ENCODE measurements at places on chromosomes 2 and 18.

DNA sequence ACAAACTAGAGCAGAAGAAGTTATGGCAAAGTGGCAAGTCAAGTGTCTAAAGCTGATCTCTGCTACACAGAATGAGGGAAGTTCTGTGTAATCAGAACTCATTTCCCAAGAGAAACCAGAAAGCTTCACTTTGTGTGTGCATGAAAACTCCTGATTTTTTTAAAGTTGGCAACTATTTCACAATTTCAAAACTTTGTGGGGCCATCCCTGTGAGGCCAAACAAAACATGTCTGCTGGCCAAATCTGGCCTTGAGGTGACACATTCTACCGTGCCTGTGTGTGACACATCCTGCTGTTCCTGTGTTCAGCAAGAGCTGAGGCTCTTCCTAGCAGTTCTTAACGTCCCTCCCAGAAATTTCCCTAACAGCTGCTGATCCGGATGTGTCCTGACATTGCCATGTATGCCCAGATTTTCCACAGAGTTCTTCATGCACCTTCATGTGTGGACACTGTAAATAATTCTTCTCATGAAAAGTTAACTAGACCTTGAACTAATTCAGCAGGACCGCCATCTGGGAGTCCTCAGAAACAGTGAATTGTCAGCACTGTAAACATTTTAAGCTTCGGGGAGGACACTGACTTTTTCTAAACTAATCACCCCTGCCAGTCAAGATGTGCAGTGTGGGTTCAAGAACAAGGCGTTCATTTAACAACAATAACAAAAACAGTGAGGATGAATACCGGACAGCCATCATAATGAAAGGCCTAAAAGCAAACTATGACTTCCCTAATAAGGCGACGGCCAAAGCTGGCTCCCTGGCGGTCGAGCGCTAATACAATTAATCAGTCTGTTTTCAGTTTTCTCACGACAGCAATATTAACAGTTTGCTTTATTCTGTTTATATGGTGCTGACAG, 99.0 kb downstream of the PLEKHM3 start:
- no peak for DNase-seq

GRCh38 chr2:18267501-18267900, 293.0 kb downstream of the RDH14 start:
- no peak for DNase-seq

- no peak for DNase-seq
These were observed 716.8 kb downstream of the EPHA4 start for GRCh38 chr2:220855296-220855695.

- DNase-seq = no peak
These were observed 284.7 kb upstream of the ZC3H15 start for GRCh38 chr2:186201371-186201770.

DNA sequence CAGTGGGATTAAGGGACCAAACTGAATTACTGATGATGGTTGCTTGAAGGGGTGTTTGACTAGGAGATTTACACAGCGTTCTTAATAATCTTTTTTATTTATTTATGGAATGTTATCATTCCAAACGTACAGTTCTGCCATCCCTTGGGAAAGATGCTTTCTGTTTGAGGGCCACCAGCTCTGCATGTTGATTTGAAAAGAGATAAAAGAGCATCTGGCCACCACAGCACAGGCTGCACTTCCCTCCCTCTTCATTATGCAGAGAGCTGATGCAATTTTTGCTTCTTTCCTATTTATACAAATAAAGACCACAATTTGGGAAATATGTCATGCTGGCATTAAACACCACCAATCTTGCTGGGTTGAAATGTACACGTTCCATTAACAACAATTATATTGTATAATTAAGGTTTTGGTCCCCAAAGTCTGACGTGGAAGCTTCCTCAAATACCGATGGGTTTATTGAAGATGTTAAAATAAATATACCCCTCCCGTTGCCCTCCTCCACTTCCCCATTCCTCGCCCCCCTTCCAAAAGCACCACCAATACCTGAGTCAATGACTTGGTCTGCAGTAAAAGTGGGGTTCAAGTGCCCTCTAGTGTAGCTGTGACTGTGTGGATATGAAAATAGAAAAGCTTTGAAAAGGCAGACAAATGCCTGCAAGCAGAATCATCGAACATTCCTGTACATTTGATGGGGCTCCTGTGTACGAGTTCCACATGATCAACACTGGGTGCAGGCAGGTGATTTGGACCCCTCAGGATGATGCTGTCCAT, 211.9 kb downstream of the HRH4 start:
- no peak for DNase-seq

DNA sequence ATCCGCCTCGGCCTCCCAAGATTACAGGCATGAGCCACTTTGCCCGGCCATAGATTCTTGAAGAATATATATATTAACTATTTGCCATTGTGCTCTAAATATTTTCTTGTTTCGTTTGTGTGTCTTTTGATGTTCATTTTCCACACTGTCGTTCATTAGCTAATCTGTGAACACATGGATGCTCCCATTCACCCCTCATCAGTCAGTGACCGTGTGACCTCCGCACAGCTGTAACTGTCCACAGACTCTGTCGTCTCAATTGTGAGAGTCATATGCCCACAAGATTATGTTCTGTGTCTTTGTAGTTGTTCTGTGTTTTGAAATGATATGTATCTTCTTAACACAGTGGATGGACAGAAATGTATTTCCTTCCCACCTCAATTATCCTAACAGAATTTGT, 29.6 kb downstream of the RAMP1 start:
- no peak for DNase-seq

- no peak for DNase-seq
These were observed 69.1 kb downstream of the LRRFIP1 start for GRCh38 chr2:237696461-237696860.

GRCh38 chr2:240210198-240210965, 69.9 kb upstream of the OTOS start:
- DNase-seq = peak; percentile 2

GRCh38 chr18:3345885-3346284, 84.0 kb downstream of the MYL12B start:
- DNase-seq = no peak

DNA sequence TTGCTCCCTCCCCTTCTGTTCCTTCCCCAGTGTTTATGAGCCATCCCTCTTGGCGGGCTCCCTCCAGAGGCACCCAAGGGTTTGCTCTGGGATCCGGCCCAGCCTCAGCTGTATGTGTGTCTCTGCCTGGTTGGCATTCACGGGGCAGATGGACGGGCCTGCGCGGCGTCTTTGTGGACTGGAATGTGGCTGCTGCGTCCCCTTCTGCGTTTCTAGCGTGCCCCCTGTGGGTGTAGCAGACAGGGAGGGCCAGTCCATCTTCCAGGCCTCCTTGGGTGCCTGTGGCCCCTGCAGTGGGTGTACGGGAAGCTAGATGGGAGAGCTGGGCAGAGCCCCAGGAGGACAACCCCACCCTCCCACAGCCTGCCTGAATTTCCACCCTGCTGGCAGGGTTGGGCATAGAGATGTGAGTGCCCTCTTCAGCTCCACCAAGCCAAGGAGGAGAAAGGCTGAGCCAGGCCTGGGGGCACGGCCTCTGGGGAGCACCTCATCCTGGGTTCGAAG, 15.7 kb downstream of the GPC1 start:
- no peak for DNase-seq
